ENCODE measurements at places on chromosomes 11 and 22.

GRCh38 chr11:5671831-5672230, 13.0 kb downstream of the TRIM5 start:
- DNase-seq = no peak

DNA sequence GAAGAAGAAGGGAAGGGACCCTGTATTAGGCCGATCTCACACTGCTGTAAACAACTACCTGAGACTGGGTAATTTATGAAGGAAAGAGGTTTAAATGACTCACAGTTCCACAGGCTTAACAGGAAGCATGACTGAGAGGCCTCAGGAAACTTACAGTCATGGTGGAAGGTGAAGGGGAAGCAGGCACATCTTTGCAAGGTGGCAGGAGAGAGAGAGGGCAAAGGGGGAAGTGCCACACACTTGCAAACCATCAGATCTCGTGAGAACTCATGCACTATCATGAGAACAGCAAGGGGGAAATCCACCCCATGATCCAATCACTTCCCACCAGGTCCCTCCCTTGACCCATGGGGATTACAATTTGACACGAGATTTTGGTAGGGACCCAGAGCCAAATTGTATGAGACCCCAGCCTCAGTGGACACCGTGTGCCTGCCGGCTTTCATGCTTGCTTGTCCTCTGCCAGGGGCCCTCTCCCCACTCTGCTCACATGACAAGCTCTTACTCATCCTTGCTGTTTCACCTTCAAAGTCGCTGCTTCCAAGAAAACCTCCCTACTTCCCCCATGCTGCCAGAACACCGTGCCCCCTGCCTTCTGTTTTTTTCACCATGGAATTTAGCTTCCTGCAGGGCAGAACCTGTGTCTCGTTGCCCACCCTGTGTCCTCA, 23.3 kb upstream of the PPFIA1 start:
- DNase-seq = peak; percentile 22

GRCh38 chr11:35524780-35525179, 636 bp downstream of the PAMR1 start:
- DNase-seq = no peak

GRCh38 chr11:65384301-65384889, 1.9 kb upstream of the SLC25A45 start:
- DNase-seq = peak; percentile 20

GRCh38 chr11:36130401-36130800, 158.8 kb downstream of the COMMD9 start:
- DNase-seq = peak; percentile 61

- no peak for DNase-seq
These were observed 134.8 kb downstream of the TRPC6 start for GRCh38 chr11:101448881-101449442.

DNA sequence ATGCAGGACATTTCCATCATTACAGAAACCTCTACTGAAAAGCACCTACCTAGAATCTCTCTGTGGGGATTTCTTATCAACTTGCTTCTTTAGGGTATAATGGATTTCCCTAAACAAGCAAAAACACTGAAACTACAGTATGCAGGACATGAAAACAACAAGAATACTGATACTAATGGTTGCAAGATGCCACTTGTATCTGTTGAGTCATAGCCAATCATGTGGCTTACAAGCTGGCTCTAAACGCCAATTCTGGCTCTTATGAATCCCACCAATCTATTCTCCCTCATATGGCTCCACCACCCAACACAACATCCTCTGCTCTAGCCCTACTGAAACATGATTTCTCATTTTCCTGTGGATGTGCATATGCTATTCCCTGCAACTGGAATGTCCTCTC, 22.6 kb downstream of the TENM4 start:
- DNase-seq = no peak

GRCh38 chr22:42296381-42296853, 26.0 kb upstream of the TCF20 start:
- DNase-seq = no peak

DNA sequence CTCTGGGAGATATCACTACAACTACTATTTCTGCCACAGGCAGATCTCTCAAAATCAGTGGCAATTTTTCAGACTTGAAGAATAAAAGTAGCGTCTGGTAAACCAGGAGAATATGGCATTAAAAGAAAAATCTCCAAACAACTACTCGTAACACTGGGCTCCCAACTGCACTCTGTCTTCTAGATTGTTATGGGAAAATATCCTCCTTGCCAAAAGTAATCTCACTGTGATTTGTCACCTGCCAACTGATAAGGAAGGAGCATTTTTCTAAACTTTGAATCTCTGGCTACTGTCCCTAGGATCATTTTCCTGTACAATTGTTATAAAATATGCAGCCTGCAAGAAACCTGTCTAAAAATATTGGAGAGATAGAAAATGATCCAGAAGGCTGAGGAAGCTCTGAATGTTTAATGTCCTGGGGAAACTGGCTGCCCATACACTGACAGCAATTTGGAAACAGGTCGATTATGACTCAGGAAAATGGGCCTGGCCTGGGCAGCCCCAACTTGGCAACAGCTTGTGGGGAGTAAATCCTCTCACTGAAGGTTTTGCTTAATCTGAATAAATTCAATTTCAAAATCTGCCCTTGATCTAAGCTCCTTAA, 90.5 kb upstream of the DBX1 start:
- no peak for DNase-seq

- DNase-seq = no peak
These were observed 21.6 kb downstream of the MAFF start for GRCh38 chr22:38223289-38223960.

GRCh38 chr22:20043057-20043996, 22.4 kb downstream of the TANGO2 start:
- no peak for DNase-seq

DNA sequence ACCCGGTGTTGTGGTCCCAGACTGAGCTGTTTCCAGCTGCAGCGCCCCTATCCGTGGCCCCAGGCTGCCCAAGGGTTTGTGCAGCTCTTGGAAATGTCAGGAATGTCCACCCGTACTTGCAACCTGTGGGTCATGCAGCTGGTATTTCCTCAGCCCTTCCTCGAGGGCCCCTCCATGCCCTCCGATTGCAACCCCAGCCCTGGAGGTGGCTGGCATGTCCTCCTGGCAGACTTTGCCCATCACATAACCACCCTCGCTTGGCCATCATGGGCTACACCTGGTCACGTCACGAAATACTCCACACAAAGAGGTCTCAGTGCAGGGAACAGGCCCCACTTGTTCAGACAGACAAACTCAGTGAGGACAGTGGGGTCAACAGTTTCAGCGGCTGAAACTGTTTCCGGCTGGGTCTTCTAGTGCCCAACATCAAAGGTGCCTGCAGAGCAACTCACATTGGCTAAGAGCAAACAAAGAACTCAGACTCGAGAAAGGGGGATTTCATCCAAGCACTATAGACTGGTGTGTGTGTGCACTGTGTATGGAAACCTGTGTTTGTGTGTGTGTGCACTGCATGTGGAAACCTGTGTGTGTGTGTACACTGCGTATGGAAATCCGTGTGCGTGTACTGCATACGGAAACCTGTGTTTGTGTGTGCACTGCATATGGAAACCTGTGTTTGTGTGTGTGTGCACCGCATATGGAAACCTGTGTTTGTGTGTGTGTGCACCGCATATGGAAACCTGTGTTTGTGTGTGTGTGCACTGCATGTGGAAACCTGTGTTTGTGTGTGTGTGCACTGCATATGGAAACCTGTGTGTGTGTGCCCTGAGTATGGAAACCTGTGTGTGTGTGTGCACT, 72.8 kb upstream of the CCND1 start:
- DNase-seq = no peak

GRCh38 chr11:2719831-2720590, 20.2 kb upstream of the KCNQ1OT1 start:
- DNase-seq = no peak
